DMS 273 treated with DMSO at 0.1 percent for 48 hours (cell line): ENCODE measurements at places on chromosomes 1 and 21.

DNA sequence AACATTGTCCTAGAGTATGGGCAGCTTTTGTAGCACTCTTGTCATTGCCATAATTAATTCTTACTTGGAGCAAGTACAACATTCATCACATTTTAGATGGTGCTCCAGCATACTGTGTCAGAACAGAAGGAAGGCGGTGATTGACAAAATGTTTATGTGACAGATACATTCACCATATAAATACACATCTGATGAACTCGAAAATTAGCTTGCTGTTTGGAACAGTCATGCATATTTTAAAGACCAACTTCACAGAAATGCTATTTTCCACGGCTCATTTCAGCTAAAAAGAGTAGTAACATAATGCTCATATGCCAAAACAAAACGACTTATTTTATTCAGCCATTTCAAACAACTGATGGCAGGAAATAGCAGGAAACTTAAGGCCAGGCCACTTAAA lies 302.7 kb downstream of the MRPL39 start:
- no peak for DNase-seq

DNA sequence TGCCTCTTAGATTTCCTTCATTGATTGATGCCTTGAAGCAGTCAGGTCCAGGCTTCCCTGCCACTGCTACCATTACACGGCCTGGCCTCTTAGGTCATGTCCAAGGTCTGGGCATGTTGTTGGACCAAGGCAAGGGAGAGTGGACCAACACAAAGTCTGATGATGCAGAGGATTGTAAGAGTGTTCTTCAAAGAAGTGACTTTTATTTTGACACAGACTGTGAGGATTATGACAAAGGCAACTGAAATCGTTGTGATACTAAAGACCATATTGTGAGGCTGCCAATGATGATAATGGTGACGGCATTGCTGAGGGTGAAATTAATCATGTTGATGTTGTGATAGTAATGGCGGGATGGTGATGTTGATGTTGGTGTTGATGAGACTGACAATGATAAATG lies 149.5 kb downstream of the GRIK3 start:
- no peak for DNase-seq

DNA sequence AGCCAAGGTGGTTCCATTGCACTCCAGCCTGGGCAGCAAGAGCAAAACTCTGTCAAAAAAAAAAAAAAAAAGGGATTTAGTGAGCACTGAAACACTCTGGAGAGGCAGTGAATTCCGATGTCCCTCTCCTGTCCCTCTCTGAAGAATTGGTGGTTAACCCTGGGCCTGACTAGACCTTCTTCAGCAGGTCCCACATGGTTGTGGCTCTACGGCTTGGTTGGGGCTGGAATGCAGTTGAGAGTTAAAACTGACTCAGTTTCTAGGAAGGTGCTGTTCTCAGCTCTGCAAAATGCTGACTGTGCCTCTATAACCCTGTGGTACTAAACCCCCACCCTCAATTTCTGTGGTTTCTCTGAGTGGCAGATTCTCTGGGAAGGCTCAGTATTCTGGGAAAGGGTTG lies 173.3 kb downstream of the SEC16B start:
- DNase-seq = no peak

DNA sequence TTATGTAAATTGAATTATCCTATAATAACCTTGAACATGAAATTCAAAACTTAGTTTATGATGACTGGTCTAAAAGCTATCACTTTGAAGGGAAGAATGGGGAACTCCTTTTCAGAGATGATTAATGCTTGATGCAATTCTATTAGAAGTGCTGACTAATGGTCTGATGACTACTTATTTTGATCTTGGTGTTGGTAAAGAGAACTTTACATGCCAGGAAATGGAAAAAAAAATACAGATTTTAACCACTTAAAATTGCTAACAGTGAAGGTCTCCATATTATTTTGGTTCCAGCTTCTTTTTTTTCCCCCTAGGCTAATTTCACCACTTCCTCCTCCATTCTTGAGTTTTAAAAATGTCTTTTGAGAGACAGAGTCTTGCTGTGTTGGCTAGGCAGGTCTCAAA lies 22.9 kb downstream of the S1PR1 start:
- no peak for DNase-seq

- no peak for DNase-seq
Measured at GRCh38 chr1:63721531-63722189, 52.2 kb upstream of the ROR1 start.

DNA sequence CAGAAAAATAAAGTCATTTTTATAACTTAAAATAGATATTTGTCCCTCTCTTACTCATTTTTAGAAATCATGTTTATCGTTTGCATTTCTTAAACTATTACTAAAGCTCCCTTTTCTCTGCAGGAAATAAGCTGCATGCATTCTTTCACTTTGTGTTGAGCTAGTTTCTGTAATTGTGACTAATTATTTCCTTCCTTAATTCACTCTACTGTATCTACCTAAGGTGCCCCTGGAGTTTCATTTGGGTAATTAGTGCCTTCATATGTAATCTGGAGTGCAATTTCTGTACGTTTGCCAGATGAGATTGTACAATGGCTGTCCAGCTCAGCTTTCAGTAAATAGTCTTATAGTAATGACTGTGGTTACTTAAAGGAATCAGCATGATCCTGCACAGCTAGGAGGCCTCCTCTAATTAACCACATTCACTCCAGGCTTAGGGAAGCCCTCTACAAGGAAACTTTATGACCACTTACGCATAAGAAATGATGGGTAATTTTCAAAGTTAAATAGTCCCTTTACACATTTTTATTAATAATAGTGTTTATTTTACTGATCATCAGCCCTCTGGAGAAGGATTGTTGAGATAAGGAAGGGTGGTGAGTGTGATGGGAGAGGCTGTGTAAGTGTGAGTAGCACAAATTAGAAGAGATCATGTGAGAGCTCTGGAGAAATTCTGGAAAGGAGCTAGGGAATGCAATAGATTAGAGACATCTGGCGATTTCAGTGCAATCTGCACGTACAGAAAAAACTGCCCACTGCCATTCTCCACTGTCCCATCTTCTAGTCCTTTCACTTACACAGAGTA lies 86.8 kb downstream of the LRRC8C start:
- DNase-seq = peak; percentile 28
